ENCODE measurements at places on chromosomes 4 and X.

- no peak for DNase-seq
Measured at GRCh38 chrX:10574663-10575062, 45.7 kb downstream of the MID1 start.

DNA sequence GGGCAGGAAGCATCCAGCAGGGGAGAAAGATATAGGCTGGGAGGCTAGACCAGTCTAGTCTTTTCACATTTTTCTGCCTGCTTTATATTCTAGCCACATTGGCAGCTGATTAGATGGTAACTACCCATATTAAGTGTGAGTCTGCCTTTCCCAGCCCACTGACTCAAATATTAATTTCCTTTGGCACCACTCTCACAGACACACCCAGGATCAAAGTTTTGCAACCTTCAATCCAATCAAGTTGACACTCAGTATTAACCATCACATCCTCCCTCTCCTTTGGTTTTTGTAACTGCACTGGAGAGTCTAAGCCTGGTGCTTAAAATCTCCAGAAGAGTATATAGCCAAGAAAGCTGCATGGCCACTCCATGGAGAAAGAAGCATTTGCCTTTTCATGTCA is 560.4 kb downstream of the GRXCR1 start:
- DNase-seq, result no peak

DNA sequence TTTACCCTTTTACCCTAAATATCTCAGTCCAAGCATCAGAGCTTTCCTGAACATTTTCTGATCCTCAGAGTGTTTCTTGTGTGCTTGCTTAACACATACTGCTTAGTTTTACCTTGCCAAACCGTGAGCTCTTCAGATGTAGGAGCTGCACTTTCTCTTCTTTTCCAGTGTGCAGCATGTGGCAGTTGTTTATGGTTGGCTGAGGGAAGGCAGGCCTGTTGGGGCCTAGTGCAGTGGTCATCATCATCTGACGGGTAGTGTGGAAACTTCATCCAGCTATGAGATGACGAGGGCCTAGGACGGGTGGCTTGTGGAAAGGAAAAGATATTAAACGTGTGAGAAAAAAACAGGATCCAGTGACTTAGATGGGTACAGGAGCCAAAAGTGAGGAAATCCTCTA is 21.5 kb downstream of the VBP1 start:
- DNase-seq, result no peak

DNA sequence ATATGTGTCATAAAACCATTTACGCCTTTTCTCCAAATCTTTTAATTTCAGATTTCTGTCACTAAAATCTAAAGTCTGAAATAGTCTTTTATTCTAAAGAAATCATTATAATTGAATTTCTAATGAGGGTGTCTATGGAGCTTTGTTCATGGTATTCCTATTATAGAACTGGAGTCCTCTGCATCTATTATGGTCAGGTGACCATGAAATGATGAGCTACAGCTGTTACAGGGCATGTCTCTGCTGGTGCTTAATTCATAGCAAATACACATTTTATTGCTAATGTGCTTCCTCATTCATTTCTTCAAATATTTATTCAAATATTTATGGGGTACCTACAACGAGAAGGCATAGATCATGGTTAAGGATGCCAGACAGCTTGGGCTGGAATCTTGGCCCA is 126.1 kb downstream of the NAA11 start:
- DNase-seq, result no peak

GRCh38 chrX:11462648-11463047 is 169.4 kb downstream of the AMELX start:
- DNase-seq, result no peak

DNA sequence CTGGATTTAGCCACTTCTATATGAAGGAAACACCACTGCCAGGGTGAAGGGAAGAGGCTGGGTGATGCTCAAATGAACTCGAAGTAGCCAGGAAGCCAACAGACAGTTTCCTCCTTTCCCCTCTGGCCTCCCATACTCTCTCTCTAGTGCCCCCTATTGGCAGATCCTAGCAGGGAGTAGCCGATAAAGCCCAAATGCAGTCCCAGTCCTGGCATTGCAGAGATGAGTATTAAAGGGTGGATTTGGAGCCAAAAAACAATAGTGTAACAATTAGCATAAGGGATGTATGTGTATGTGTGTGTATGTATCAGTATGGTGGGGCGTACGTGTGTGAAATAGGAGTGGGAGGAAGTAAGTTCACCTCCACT is 213.8 kb upstream of the LDB2 start:
- DNase-seq, result no peak

DNA sequence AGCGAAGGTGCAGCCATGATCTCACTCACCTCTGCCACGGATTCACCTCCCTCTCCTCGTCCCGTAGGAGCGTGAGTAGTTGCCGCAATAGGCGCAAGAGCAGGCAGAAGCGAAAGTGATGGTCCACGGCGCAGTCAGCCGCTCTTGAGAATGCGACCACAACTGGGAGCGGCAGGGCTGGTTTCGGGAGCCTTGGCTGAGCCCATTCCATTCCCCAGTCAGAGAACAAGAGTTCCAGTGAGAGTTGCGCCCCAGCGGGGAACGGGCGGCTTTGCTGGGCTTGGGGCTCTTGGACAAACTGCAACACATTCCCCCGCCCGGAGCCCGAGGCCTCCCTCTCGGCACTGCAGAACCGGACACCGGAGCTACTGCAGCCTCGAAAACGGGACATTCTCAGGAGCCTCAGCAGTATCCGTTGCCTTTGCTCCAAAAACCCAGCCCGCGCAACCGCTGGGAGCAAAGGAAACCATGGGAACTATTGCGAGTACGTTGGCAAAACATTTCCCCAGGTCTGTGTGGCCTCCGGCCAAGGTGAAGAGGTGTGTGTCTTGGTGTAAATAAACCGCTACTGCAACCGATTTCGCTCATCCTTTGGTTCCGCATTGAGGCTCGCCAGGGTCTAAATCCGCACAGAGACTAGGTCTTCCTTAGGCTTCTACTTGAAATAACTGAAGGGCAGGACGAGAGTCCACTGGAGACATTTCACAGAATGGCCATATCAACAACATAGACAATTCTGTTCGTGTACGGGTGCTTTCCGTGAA is 5.7 kb upstream of the ZBTB33 start:
- DNase-seq, result peak; percentile 19

DNA sequence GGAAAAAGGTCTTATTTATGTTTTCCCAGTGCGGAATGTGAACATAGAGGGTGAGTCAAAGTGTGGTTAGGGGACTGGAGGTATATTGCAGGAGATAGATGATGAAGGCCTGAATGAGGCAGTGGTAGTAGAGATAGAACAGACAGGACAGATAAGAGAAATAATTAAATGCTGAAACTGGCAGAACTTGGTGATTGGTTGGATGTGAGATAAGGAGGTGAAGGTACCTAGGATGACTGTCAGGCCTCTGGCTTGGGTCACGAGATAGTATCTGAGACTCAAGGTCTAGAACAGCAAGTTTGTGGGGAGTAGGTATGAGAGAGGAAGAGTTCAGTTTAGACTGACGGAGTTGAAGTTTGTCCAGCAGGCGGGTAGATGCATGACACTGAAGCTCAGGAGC is 3.5 kb downstream of the MND1 start:
- DNase-seq, result no peak

DNA sequence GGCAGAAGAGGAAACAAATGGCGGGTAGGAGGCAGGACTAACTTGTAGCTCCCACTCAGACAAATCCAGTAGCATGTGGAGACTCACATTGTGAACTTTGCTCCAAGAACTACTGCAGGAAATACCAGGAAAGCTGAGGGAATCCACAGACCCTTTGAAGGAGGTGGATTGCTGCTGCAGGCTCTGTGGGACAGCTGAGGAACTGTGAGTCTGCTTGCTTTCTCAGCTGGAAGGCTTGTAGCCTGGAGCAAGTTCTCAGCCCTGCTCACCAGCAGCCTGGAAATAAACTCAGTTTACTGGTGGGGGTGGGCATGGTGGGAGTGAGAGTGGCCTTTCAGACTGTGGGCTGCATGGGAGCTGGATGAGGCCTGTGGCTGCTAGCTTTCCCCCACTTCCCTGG is 16.0 kb downstream of the RTL3 start:
- no peak for DNase-seq

GRCh38 chrX:20410540-20410939 is 143.8 kb upstream of the RPS6KA3 start:
- no peak for DNase-seq

- no peak for DNase-seq
Measured at GRCh38 chr4:111208970-111209369, 586.1 kb upstream of the PITX2 start.

GRCh38 chrX:7164174-7164573 is 16.2 kb upstream of the PUDP start:
- DNase-seq, result no peak

GRCh38 chr4:123807187-123807586 is 410.6 kb downstream of the SPRY1 start:
- DNase-seq, result no peak

- no peak for DNase-seq
Measured at GRCh38 chr4:153275380-153276276, 68.9 kb upstream of the MND1 start.

GRCh38 chr4:28469886-28470285 is 1609.2 kb downstream of the STIM2 start:
- no peak for DNase-seq

DNA sequence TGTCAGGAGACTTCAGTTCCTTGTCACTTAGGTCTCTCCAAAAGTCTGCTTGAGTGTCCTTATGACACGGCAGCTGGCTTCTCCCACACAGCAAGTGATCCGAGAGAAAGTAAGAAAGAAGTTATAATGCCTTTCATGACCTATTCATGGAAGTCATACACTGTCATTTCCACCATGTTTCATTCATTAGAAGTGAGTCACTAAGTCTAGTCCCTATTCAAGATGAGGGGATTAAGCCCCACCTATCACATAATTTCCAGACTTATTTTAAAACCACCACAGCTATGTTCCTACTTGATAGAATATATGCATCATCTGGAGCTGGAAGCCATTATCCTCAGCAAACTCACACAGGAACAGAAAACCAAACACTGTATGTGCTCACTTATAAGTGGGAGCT is 25.2 kb upstream of the COL25A1 start:
- DNase-seq, result no peak

DNA sequence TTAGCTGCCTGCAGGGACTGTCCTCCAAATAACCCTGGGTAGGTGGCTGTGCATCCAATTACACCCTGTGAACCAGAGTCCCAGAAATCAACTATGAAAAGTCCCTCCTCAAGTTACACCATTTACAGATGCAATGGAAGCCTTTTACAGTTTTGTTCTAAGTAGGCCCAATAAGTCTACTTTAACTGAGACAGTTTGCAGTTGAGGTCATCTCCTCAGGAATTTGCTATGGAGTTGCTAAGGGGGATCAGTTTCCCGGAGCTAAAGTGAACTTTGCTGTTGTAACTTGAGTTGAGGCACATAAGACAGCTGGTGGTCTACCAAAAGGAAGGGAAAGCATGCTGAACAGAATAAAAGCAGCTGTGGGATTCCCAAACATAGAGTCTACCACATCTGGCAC is 121.6 kb upstream of the STK26 start:
- DNase-seq, result no peak

DNA sequence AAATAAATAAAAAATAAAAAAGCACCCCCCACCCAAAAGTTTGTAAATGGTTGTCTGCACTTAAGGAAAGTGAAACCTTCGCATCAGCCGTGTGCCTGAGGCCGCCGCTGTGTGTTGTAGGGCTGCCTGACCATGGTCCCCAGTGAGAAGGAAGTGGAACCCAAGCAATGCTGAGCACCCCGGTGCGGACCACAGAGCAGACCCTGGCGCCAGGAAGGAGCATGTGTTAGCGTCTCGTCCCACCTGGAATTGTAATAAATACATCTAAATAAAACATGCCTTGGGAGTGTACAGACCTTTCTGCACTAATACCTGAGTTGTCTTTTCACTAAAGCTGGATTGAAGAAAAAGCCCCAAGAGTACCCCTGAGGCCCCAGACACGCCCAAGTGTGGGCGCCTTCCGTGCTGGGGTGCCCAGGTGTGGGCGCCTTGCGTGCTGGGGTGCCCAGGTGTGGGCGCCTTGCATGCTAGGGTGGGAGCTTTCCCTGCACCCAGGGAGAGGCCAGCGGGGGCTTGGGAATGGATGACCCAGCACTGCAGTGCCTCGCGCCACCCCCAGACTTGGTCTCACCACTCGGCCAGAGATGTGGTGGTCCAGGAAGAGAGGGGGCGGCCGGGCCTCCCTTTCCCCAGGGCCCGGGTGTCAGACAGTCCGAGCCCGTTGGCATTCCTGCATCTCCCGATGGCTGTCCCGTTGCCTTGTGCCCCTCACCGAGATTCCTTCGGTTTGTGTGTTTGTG is 33.7 kb downstream of the HTT-AS start:
- DNase-seq, result no peak

GRCh38 chr4:146371812-146372211 is 149.9 kb downstream of the SLC10A7 start:
- no peak for DNase-seq

DNA sequence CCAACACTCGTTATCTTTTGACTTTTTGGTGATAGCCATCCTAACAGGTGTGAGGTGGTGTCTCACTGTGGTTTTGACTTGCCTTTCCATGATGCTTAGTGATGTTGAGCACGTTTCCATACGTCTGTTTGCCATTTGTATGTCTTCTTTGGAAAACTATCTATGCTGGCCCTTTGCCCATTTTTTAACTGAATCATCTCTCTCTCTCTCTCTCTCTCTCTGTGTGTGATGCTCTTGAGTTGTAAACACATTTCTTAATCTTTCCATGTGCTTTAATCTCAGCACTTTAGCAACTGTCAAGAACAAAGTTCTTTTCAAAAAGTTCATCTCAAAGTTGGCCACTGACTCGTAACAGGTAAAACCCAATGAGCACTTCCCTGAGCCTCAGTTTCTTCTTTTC is 10.5 kb downstream of the SORBS2 start:
- no peak for DNase-seq

- no peak for DNase-seq
Measured at GRCh38 chr4:16157609-16158503, 68.4 kb downstream of the TAPT1 start.

- no peak for DNase-seq
Measured at GRCh38 chr4:147964266-147964880, 232.5 kb downstream of the ARHGAP10 start.

DNA sequence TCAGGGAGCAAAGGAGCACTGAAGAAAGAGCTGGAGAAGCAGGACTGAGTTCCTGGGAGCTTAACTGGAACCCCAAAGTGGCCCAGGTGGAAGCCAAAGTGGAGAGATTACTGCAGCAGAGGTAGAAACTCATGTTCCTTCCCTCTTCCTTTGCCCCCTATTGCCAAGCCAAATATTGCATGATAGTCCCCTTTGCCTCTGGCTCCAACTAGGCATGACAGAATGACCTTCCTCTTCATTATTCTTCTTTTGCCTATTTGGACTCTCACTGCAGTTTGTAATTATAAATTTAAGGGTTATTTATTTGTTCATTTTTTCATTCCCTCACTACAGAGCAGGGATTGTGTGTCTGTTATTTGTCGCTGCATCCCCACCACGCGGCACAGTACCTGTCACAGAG is 22.1 kb upstream of the SPANXB1 start:
- DNase-seq, result no peak

- no peak for DNase-seq
Measured at GRCh38 chr4:134308910-134309309, 107.3 kb upstream of the PABPC4L start.

Measured in activated CD8-positive, alpha-beta memory T cell treated with anti-CD3 and anti-CD28 coated beads for 4 hours (primary cell).